Activated T-helper 2 cell treated with anti-CD3 and anti-CD28 coated beads, Interferon-gamma antibody, Interleukin-2, Interleukin-4, amounts not matched to agents 10 μg/mL and 5 μg/mL and 100 μg/mL, durations not matched to agents 14 hours and 24 hours and 36 hours (primary cell): ENCODE measurements at places on chromosomes 7 and 10. TPM values are rescaled to one million over a fixed set of nuclear protein-coding genes. Genes with fewer than 3 reads are reported as not detected.

ATP6V0E2 gene
- 50.2 and 54.3 TPM in 2 replicates for total RNA-seq

DNA sequence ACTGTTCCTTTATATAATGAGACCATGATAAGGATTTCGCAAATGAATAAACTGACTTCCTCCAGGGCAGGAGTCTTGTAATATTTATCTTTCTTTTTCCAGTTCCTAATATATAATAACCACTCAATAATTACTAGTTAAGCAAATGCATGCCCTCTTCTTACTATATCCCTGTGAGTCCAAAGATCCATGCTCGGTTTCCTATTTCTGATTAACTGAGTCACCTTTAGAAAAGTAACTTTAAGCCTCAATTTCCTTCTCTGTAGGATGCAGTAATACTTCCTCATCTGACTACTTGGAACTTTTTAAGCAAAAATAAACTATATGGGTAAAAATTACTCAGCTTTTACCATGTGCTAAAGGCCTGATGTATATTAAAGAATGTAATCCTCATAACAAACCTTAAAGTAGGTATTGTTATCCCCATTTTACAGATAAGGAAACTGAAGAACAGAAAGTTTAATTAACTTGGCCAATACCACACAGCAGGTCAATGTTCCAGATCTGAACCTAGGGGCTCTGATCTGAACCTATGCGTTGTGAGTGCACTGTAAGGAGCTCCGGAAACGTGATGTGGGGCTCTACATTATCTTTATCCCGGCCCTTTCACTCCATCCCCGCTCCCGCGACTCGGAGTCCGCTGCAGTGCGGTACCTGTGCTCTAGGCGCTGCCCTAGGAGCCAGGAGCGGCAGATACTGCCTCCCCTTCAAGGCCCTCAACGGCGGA, 458 bp downstream of the COX15 start:
- no peak for DNase-seq
- peaks cover 41% of the 10 kb centered on the region for H3K36me3 ChIP-seq
- peak overlapping the region; percentile 99 for H3K27ac ChIP-seq
- no peaks in the 10 kb centered on the region for H3K27me3 ChIP-seq

GRCh38 chr7:154876516-154876915, 126.4 kb downstream of the PAXIP1 start:
- no peaks in the 10 kb centered on the region for H3K4me1 ChIP-seq
- no peak overlapping the region for H3K4me3 ChIP-seq
- H3K27me3 ChIP-seq = no peaks in the 10 kb centered on the region
- DNase-seq = no peak

GRCh38 chr10:13904064-13904463, 317.3 kb downstream of the PRPF18 start:
- H3K4me1 ChIP-seq = no peaks in the 10 kb centered on the region
- peaks cover 5% of the 10 kb centered on the region for H3K27me3 ChIP-seq
- no peaks in the 10 kb centered on the region for H3K36me3 ChIP-seq
- H3K4me3 ChIP-seq = no peak overlapping the region

DNA sequence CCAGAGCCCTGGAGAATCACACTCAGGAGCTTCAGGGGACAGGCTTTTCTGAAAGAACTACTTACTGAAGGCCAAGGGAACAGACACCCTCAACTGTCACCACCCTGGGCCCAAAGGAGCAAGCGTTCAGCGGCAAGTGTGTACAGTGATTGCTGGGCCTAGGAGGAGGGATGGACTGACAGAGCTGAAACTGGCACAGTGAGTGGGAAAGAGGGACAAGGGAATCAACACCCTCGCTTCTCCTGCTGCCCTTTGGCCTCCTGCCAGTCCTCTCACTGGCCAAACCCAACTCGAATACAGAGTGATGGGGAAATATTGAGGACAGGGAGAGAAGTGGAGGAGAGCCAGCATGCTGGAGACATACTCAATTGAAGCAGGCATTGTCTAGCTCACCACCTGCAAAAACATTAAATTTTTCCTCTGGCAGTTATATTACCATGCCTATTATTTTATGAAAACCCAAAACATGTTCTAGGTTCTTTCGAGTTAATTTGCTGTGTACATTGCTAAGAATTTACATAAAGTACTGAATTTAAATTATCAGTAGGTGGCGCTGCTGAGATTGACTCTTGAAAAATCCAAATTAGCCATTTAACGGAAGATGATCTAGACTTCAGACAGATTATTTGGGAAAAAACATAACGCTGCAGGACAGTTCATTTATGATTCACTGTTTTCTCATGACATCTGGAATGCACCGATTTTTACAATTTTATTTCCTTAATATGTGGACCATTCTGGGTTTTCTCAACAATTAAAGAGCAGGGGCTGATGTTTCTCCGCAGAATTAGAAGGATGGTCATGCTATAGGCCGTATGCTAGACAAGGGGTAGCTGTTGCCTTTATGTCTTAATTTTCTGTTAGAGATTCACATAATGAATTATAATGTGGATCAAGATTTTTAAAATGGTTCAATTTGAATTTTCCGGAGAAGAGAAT, 14.7 kb upstream of the TMEM236 start:
- H3K4me3 ChIP-seq = no peak overlapping the region
- no peak for DNase-seq
- H3K27ac ChIP-seq = no peak overlapping the region
- H3K4me1 ChIP-seq = no peaks in the 10 kb centered on the region
- H3K27me3 ChIP-seq = no peaks in the 10 kb centered on the region

DNA sequence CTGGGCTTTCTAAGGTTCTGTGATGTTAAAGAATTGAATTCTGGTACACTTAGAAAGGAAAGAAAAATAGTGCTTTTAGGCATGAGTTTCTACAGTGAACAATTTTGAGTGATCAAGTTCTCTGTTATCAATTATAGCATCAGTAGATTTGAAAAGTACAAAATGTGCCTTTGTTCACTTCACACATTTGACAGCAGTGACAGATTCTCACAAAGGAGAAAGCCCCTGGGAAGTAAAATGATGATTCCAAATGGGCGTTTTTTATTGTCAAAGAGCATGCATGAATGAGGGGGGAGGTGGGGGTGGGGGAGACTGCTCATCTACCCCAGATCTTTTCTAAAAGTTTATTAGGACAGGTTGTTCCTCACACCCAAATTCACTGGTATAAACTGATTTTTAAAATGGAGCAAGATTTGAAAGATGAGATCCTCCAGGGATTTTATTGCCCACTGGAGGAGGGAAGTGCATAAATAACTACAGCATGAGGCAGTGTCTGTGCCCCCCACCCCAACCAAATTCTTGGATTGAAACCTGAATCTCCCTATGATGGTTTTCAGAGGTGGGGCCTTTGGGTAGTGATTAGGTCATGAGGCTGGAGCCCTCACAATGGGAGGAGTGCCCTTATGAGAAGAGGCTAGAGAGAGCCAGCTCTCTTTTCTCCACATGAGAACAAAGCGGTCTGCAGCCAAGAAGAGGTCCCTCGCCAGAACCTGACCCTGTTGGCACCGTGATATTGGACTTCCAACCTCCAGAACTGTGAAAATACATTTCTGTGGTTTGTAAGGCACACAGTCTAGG, 79.5 kb downstream of the AOAH start:
- H3K4me3 ChIP-seq = no peak overlapping the region
- no peak overlapping the region for H3K27ac ChIP-seq
- DNase-seq = no peak
